Esophagus muscularis mucosa (tissue), 4 donors: ENCODE measurements at places on chromosomes 2 and 18. TPM values are rescaled to one million over a fixed set of nuclear protein-coding genes. Genes with fewer than 3 reads are reported as not detected.

GRCh38 chr2:207123776-207124391 is 41.9 kb downstream of the KLF7 start:
- peaks cover 9% of the 10 kb centered on the region for H3K36me3 ChIP-seq
- H3K4me1 ChIP-seq = peaks cover 71% of the 10 kb centered on the region
- H3K27me3 ChIP-seq = no peaks in the 10 kb centered on the region
- no peak overlapping the region for H3K4me3 ChIP-seq
- peak overlapping the region; percentile 62 for H3K27ac ChIP-seq
- no peak for DNase-seq

DNA sequence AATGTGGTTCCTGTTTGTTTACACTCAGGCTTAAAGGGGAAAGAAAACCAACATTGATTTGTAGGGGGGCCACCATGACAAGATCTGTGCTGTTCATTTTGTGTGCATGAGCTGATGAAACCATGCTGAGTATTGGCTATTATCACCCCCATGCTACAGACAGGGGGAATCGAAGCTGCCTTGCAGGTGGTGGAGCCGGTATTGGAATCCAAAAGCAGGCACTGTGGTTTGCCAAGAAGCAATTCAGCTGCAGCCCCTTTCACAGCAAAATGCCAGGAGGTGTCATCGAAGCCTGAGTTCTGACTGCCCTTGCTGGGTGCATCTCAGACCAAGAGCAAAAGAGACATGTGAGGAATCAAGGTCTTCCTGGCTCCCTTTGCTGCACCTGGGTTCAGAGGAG is 221.9 kb downstream of the UXS1 start:
- no peak overlapping the region for H3K4me3 ChIP-seq
- H3K27me3 ChIP-seq = no peaks in the 10 kb centered on the region
- H3K4me1 ChIP-seq = no peaks in the 10 kb centered on the region
- no peak overlapping the region for H3K27ac ChIP-seq

DNA sequence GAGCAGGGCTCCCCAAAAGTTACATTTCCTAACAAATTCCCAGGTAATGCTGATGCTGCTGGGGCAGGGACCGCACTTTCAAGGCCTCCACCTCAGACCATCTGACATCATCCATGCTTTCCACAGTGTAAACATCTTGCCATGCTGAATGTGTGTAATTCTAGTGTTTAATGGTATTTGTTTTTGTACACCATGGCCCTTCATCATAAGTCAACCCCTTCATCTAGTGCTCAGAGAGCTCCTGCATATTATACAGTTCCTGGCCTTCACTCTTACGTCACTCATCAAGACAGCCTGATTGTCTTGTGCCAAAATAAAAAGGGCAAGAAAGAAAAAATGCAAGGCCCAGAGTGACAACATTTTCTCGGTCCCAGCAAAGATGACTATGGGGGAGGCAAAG is 77.5 kb upstream of the ZFP36L2 start:
- no peaks in the 10 kb centered on the region for H3K27me3 ChIP-seq
- H3K27ac ChIP-seq = peak overlapping the region; percentile 88
- H3K36me3 ChIP-seq = no peaks in the 10 kb centered on the region

DNA sequence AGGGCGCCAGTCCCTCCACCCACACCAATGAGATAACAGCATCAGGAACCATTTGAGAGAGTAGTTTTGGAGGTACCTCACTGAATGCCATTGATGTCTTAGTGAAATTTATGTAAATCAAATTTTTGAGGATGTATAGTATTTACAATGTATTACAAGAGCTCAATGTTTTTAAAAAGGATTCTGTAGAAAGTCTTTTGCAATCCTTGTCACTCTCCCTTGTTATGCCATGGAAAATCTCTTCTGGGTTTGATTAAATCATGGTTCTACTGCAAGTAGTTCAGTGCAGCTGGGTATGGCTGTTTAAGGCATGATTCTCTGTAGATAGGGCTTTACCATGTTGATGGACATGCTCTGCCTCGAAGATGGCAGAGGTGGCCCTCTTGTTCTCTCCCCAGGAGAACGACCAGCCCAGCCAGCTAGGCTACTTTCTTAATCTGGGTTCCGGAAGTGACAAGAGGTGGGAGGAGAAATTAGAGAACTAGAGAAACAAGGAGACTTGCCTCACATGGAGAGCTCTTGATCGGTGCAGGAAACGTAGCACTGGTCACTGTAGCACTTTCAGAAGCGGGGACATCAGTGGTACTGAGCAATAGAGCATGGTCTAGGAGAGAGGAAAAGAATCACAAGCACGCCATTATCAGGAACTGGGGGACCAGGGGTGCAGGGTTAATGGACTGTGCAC is 202.7 kb downstream of the CLIP4 start:
- no peak for DNase-seq
- H3K36me3 ChIP-seq = no peaks in the 10 kb centered on the region
- H3K27me3 ChIP-seq = no peaks in the 10 kb centered on the region
- no peaks in the 10 kb centered on the region for H3K4me1 ChIP-seq
- H3K27ac ChIP-seq = no peak overlapping the region

DNA sequence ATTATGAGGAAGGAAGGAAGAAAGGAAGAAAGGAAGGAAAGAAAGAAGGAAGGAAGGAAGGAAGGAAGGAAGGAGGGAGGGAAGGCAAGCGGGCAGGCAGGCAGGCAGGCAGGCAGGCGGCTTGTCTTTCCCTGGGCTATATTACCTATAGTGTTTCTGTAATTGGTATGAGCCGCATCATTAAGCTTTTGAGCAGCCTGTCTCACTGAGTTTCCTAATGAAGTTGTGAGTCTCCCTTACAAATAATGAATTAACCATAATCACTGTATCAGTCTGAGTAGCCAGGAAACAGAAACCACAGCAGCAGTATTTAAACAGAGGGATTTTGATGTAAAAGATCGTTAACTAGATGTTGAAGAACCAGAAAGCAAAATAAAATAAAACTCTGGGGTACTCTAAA is 11.8 kb upstream of the SULT1C3 start:
- H3K27ac ChIP-seq = no peak overlapping the region
- H3K4me3 ChIP-seq = no peak overlapping the region
- DNase-seq = no peak
- no peaks in the 10 kb centered on the region for H3K4me1 ChIP-seq
- no peaks in the 10 kb centered on the region for H3K27me3 ChIP-seq
- H3K36me3 ChIP-seq = no peaks in the 10 kb centered on the region

- no peak overlapping the region for H3K4me3 ChIP-seq
- H3K4me1 ChIP-seq = no peaks in the 10 kb centered on the region
- no peak for DNase-seq
- H3K27ac ChIP-seq = no peak overlapping the region
- H3K36me3 ChIP-seq = no peaks in the 10 kb centered on the region
Measured at GRCh38 chr2:173806761-173807160, 158.4 kb downstream of the SP3 start.

DNA sequence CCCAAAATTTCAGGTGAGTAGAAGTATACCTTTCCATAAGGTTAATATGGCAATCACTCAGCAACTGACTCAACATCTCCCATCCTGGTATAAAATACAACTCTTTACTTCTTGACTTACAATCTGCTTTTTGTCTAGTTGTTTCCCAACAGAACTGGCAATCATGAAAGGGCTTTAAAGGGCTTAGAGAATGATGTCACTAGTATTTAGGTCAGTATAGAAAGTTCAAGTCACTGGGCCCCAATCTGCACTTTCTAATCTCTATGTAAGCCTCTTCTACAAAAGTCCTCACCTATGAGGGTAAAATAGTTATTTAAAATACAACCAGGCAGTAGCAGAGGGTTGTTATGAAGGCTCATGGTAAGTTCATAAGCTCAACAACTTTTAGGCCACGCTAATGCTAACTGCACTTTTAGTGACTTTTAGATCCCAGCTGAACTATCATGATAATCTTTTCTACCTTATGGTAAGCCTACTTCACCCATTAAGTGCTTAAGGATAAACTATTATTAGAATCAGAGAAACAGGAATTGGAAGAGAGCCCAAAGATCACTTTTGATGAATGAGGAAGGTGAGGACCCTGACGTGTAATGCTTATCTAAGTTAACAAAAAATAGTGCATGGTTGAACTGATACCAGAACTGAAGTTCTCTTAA is 79.6 kb downstream of the GORASP2 start:
- H3K27ac ChIP-seq = no peak overlapping the region
- H3K27me3 ChIP-seq = no peaks in the 10 kb centered on the region
- no peak for DNase-seq
- no peak overlapping the region for H3K4me3 ChIP-seq
- no peaks in the 10 kb centered on the region for H3K4me1 ChIP-seq

GRCh38 chr2:226905718-226906117 is 69.9 kb downstream of the RHBDD1 start:
- no peak overlapping the region for H3K4me3 ChIP-seq
- no peaks in the 10 kb centered on the region for H3K27me3 ChIP-seq
- H3K27ac ChIP-seq = no peak overlapping the region
- H3K36me3 ChIP-seq = no peaks in the 10 kb centered on the region
- peaks cover 5% of the 10 kb centered on the region for H3K4me1 ChIP-seq

TFCP2L1 gene
- total RNA-seq = 1.6 TPM

FNDC4 gene
- 8.8 TPM for total RNA-seq

GCG gene
- total RNA-seq = not detected

PKP4 gene
- total RNA-seq = 97.5 TPM

SOWAHC gene
- 46.6 TPM for total RNA-seq

ANKRD62 gene
- not detected for total RNA-seq
